ENCODE measurements at places on chromosomes 13 and 19.

- DNase-seq, result no peak
Measured at GRCh38 chr19:5237939-5238480, 102.6 kb downstream of the PTPRS start.

GRCh38 chr19:47310819-47311218 is 1.2 kb downstream of the C5AR1 start:
- DNase-seq, result no peak

DNA sequence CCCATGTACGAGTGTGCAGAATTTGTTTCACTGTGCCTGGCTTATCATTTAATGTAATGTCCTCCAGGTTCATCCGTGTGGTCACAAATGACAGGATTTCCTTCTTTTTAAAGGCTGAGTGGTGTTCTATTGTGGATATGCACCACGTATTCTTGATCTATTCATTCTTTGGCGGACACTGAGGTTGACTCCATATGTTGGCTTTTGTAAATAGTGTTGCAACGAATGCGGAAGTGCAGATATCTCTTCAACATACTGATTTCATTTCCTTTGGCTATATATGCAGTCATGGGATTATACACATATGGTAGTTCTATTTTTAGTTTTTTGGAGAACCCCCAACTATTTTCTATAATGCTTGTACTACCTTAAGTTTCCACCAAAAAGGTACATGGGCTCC is 13.0 kb downstream of the OR7A5 start:
- no peak for DNase-seq

- no peak for DNase-seq
Measured at GRCh38 chr19:3959766-3960131, 11.2 kb downstream of the DAPK3 start.

GRCh38 chr19:13888281-13888680 is 11.3 kb downstream of the NANOS3 start:
- no peak for DNase-seq

GRCh38 chr13:113609616-113610015 is 25.1 kb downstream of the TFDP1 start:
- DNase-seq, result no peak

DNA sequence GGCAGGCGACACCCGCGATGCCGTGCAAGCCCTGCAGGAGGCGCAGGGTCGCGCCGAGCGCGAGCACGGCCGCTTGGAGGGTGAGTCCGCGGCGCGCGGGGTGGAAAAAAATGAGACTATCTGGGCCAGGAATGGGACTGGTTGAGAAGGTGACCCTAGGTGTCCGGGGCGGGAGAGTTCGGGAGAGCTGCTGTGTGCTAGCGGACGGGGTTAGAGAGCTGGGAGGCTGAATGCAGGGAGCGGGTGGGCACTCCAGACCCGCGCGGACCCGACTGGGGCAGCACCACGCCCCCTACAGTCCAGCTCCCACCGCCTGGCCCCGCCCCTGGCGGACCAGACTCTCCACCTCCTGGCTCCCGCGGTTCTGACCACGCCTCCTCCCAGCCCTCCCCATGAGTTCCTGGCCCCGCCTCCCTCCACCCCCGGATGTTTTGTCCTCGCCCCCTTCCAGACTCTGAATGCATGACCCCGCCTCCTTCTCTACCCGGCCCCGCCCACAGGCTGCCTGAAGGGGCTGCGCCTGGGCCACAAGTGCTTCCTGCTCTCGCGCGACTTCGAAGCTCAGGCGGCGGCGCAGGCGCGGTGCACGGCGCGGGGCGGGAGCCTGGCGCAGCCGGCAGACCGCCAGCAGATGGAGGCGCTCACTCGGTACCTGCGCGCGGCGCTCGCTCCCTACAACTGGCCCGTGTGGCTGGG is 1.5 kb downstream of the CLEC11A start:
- peak; percentile 99 for DNase-seq

- DNase-seq, result no peak
Measured at GRCh38 chr19:48877855-48878195, 5.6 kb downstream of the PPP1R15A start.

GRCh38 chr13:39105110-39105509 is 66.9 kb downstream of the NHLRC3 start:
- DNase-seq, result no peak

- no peak for DNase-seq
Measured at GRCh38 chr19:47063874-47064273, 15.4 kb upstream of the TMEM160 start.

GRCh38 chr19:13154911-13155471 is 4.8 kb downstream of the IER2 start:
- peak; percentile 72 for DNase-seq

GRCh38 chr13:111897178-111897845 is 169.6 kb upstream of the SOX1 start:
- DNase-seq, result no peak

- DNase-seq, result no peak
Measured at GRCh38 chr19:19777692-19778091, 43.9 kb downstream of the ZNF506 start.

DNA sequence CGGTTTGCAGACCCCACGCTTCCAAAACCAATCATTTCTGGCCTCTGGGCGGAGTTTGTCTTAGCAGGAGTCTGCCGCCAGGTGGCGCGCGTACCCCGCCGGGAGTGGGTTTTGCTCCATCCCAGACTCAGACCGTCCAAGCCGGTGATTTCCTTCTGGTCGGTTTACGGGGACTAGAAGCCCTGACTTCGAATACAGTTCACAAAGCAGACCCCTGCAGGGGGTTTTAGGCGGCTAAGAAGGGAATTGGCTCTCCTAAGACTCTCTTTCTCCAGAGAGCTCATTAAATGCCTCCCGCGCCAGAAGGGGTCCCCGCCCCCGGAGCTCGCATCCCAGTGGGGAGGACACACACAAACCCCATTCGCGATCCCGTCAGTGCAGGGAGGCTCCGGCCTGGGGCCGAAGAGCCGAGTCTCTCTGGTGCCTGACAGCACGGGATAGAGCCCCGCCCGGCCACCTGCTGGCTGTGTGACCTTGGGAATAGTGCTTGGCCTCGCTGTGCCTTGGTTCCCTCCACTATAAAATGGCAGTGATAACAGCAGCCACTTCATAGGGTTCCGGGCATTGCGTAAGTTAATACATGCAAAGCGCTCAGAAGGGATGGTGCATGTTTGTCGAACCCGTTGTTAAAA is 8.6 kb upstream of the NUP62 start:
- DNase-seq, result peak; percentile 43

All from HCEC 1CT (cell line).